Subcutaneous preadipocyte (primary cell): ENCODE measurements at places on chromosomes 2 and 18. TPM values are rescaled to one million over a fixed set of nuclear protein-coding genes. Genes with fewer than 3 reads are reported as not detected.

The C2orf76 gene
- total RNA-seq: 5.1 and 5.9 TPM in 2 replicates

The PDCD1 gene
- not detected in 2 replicates for total RNA-seq

The SLC66A2 gene
- total RNA-seq: 27.6 and 28.3 TPM in 2 replicates

The SALL3 gene
- not detected in 2 replicates for total RNA-seq

The TSPYL6 gene
- not detected in 2 replicates for total RNA-seq

The PTMA gene
- total RNA-seq: 652 and 743 TPM in 2 replicates

The POTEI gene
- total RNA-seq: not detected in 2 replicates

The TACR1 gene
- total RNA-seq: not detected in 2 replicates

The FAP gene
- 91.3 and 134 TPM in 2 replicates for total RNA-seq

The FAM210A gene
- total RNA-seq: 17.6 and 28.2 TPM in 2 replicates

The PDE11A gene
- not detected in 2 replicates for total RNA-seq

The MGAT5 gene
- total RNA-seq: 18.0 and 39.7 TPM in 2 replicates

The CHRNA1 gene
- total RNA-seq: under 0.01 TPM in 1 of 2 replicates, not detected in the other

The KLHL14 gene
- total RNA-seq: not detected in 2 replicates
